NCI-H345 (cell line): ENCODE measurements at places on chromosomes 1 and 21.

- no peak for DNase-seq
These were observed 164.0 kb downstream of the PGBD5 start for GRCh38 chr1:230261928-230262650.

DNA sequence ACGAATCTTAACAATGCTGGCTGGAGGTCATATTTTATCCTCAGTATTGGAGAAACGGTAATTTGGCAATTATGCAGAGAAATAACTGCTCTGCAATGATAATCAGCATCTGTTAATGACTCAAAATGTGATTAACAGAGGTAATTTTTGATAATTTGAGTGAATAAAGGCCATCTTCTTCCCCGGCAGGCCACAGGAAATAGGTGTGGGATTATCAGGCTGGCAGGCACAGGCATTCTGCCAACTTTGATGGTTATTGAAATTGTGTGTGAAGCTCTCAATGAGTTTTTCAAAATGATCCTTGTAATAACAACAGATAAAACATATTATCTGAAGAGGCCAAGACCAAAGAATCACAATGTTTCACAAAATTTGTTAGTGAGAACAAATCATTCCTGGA, 309.0 kb downstream of the PTGER3 start:
- peak; percentile 57 for DNase-seq

DNA sequence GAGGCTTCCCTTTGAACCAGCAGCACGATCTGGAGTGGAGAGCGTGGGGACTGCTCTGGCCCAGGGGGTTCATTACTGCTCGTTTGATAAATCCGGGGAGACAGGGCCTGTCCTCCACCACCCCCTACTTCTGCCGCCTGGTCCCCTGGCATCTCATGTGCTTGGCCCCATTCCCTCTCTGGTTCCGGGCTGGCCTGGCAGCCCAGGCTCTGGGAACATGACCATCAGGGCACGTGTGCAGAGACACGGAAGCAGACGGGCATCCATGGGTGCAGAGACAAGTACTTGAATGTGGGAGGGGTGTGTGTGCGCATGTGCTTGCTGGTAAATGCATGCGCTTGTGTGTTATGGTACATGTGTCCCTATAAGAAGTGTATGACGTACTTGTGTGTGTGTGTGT, 75.5 kb downstream of the KIRREL1 start:
- DNase-seq: no peak

DNA sequence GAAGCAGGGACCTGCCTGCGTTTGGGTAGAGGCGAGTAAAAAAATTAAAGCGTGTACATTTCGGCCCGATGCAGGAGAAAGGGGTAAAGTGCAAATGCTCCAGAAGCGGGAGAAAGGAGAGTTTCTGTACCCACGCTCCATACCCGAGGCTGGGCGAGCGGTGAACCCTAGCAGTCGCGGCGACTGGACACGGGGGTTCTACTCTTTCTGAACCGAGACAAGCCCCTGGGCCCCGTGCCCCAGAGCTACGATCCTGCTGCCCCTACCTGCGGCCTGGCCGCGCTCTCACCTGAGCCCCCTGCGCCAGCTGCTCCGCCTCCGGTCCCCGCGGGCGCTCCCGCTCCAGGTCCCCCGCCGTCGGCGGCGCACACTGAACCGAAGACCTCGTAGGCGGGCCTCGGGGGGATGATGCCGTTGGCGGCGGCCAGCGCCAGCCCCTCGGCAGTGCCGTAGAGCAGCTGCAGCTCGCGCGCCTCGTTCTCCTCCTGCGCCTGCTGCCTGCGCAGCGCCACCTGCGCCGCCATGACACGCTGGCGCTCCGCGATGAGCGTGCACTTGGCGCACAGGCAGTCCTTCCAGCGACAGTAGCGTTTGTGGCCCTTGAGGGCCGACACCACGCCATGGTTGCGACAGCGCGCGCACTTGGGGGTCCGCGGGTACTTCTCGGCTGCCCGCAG, 2.4 kb downstream of the DMRTA2 start:
- no peak for DNase-seq

GRCh38 chr1:15718199-15718601, 17.9 kb upstream of the SLC25A34 start:
- no peak for DNase-seq

DNA sequence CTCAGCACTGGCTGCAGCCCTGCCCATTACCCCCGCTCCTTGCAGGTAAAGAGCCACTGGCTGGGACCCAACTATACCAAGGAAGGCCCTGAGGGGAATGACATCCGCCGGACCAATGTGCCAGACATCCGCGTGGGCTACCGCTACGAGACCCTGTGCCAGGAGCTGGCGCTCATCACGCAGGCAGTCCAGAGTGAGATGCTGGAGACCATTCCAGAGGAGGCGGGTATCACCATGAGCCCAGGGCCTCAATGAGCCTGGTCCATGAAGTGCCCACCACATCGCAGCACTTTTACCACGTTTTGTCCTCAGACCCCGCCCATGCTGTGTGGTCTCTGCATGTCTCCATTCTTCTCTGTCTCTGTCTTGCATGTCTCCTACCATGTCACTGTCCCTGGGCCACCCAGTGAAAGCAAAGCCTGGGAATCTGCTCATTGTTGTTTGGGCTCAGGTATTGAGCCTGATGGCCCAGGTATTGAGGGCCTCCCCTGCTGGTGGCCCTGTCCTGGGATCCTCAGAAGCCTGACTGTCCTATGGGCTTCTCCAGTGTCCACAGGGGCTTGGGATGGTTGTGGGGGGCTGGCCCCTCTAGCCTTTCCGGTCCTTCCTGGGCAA, 11.4 kb downstream of the AMPD2 start:
- no peak for DNase-seq

- DNase-seq: peak; percentile 45
These were observed 213.2 kb downstream of the TNR start for GRCh38 chr1:175530183-175530582.

- DNase-seq: no peak
These were observed 441 bp downstream of the PPT1 start for GRCh38 chr1:40096646-40096976.

- DNase-seq: no peak
These were observed 13.8 kb downstream of the CFAP74 start for GRCh38 chr1:1989789-1990188.

DNA sequence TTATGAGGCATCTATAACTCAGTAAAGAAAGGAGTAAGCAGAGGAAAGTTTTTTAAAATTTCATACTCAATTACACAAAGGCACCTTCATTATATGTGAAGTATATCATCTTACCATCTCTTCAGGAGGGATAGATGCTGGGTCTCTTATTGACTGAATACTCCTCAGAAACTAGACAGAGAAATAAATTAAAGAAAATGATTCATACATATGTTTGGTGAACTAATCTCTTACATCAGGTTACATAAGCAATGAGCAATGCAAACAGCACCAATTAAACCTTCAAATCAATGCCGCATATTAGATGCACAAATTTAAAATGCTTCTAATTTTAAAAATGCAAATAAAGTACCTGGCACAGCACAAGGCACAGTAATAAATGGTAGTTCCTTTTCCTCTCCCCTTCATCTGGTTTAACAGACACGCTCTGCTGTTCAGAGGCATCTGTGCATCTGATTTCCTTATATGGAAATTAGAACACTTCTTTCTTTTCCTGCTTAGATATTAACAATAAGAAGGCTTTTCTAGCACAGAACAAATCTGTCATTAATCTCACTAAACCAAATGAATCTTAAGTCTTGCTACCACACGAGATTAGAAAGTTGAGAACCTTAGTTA, 20.0 kb downstream of the SCYL3 start:
- no peak for DNase-seq

GRCh38 chr1:193569983-193570269, 383.5 kb upstream of the B3GALT2 start:
- no peak for DNase-seq

DNA sequence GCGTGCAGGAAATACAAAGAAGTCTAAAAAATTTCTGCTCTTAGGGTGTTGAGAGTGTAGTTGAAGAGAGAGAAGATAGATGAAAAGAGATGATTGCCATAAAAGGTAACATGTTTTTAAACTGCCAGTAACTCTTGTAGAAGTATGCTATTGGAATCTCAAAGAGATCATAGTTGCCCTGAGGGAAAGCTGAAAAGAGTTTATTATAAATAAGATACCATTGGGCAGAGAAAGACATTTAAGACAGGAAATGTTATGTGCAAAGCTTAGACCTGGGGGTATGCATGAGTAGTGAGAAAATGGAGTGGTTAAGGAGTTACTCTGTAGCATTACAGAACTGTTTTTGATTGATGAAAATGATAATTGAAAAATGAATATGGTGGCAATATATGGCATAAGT, 17.6 kb downstream of the GABPA start:
- DNase-seq: no peak

GRCh38 chr1:171311771-171312558, 2.0 kb upstream of the FMO4 start:
- no peak for DNase-seq

GRCh38 chr1:214615109-214615508, 12.1 kb downstream of the CENPF start:
- DNase-seq: no peak

DNA sequence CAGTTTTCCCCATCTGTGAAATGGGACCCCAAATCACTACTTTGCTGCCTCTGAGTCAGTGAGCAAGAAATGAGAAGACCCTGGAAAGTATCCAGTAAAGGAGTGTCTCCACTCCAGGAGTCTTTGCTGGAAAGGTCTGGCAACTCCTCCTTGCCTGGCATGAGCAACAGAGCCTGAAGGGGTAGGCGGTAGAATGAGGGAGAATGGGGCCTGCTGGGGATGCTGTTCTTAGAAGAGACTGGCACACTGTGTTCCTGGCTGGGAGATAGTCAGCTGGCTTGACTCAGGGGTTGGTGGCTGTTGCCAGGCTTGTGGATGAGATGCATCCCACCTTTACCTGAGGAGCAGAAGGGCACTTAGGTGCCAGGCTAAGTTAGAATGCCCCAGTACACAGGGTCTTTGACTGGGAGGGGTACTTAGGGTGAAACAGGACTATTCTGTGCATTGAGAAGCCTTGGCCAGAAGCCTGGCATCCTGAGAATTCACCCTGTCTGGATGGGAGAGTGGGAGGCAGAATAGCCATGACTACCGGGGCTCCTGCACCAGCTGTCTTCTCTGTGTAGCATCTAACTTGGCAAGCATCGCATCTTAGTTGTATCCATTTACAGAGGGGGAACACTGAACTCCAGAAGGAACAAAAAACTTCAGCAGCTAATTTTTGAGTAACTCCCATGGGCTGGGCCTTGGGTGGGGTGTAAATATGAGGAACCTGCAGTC, 2.5 kb downstream of the MFSD2A start:
- no peak for DNase-seq

GRCh38 chr21:16076465-16076864, 346.7 kb downstream of the USP25 start:
- DNase-seq: no peak

DNA sequence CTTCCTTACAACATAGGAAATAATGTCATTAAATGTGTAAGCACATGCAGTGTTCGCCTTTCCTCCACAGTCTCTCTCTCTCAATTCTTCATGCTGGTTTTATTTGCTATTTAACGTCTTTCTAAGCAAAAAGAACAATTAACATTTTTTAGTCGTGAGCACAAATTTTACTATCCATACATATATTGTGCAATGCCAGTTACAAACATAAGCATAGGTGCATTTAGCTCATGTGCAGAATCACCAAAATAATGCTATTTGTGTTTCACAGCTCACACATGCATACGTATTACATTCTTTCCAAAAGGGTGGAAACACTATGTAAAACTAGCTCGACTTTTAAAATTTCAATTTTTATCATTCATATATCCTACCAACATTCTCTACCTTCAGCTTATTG, 52.1 kb downstream of the MROH9 start:
- DNase-seq: no peak

GRCh38 chr1:184110272-184111204, 59.0 kb downstream of the TSEN15 start:
- no peak for DNase-seq

- no peak for DNase-seq
These were observed 1326.7 kb downstream of the MRPL39 start for GRCh38 chr21:24280596-24280995.

- no peak for DNase-seq
These were observed 142.8 kb upstream of the HOOK1 start for GRCh38 chr1:59671953-59672305.

- DNase-seq: no peak
These were observed 127.0 kb downstream of the MRPS6 start for GRCh38 chr21:34200288-34200905.

GRCh38 chr1:209432443-209432825, 151.1 kb upstream of the CAMK1G start:
- no peak for DNase-seq

DNA sequence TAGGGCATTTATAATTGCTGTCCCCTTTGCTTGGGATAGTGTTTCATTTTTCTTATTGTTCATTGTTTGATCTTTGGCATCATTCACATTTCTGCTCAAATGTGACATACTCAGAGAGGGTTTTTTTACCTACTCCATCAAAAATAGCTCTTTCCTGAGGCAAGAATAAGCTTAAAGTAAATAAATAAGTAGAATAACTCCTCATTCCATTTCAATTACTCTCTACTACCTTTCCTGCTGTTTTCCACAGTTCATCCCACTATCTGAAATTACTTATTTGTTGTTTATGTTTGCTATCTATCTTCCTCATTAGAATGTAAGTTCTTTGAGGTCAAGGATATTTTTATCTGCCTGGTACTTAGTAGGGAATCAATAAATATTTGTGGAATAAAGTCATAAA, 119.9 kb downstream of the LRRC40 start:
- no peak for DNase-seq

- DNase-seq: peak; percentile 78
These were observed 941 bp downstream of the ELAVL4 start for GRCh38 chr1:50109647-50110075.

DNA sequence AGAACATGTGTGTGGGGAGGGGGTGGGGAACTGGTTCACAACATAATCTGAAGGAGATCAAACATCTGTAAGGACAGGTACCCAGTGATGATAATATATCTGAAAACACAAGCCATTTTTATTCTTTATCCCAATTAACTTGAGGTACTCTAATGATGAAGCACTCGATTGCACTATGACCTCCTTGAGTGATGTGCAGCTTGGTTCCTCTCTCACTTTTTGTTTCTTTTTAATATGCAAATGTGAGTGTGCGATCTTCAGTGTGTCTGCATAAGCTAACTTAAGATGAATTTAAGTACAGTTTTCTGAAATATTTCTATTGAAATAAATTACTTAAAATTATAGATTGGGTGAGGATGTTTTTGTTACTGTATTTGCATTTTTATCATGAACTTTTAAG, 50.6 kb upstream of the ANGPTL1 start:
- no peak for DNase-seq

GRCh38 chr1:225479996-225480720, 52.3 kb upstream of the LBR start:
- no peak for DNase-seq

- peak; percentile 46 for DNase-seq
These were observed at the start of gene AK5 for GRCh38 chr1:77281491-77282186. TSS of gene AK5 (plus strand) at chr1:77282019. CDS start at chr1:77282314, 295 bp downstream.

- no peak for DNase-seq
These were observed 23.4 kb downstream of the CSF1 start for GRCh38 chr1:109933856-109934711.

GRCh38 chr1:178477841-178478240, 18.9 kb downstream of the CLEC20A start:
- DNase-seq: no peak

GRCh38 chr1:168230709-168231108, 4.9 kb downstream of the SFT2D2 start:
- DNase-seq: no peak

- DNase-seq: peak; percentile 57
These were observed 2.5 kb downstream of the MTHFR start for GRCh38 chr1:11802973-11803885.
